ENCODE measurements at places on chromosomes 3 and 15.

GRCh38 chr15:39125226-39125625 is 455.7 kb upstream of the THBS1 start:
- DNase-seq: peak; percentile 35

DNA sequence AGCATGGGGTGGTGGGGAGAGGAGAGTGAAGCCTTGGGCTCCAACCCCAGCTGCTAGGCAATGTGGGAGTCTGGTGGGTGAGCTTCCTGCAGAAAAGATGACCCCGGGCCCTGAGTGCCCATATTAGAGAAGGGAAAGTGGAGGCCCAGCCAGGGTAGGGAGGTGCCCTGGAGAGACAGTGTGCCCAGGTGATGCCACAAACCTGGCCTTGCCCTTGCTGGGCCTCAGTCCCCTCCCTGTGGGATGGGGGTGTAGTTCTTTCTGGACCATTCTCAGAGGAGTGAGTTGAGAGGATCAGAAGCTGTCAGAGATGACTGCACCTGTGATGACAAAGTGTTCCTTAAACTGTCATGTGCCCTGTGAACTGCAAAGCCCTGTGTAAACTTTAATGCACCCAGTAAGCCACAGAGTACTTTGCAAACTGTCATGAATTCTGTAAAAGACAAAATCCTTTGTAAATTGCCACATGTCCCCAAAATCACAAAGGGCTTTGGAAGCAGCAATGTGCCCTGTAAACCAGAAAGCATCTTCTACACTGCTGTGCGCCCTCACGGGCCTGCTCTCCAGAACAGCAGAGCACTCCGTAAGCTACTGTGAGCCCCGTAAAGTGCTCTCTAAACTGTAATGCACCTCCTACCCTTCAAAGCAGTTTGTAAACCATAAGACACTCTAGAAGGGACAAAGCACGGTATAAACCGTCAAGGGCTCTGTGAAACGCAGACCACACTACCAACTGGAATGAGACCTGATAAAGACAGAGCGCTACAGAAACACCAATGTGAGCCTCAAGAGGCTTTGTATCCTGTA is 51.3 kb upstream of the FGD5 start:
- DNase-seq: no peak

- DNase-seq: no peak
These were observed 55.8 kb downstream of the GUCA1C start for GRCh38 chr3:108897883-108898282.

DNA sequence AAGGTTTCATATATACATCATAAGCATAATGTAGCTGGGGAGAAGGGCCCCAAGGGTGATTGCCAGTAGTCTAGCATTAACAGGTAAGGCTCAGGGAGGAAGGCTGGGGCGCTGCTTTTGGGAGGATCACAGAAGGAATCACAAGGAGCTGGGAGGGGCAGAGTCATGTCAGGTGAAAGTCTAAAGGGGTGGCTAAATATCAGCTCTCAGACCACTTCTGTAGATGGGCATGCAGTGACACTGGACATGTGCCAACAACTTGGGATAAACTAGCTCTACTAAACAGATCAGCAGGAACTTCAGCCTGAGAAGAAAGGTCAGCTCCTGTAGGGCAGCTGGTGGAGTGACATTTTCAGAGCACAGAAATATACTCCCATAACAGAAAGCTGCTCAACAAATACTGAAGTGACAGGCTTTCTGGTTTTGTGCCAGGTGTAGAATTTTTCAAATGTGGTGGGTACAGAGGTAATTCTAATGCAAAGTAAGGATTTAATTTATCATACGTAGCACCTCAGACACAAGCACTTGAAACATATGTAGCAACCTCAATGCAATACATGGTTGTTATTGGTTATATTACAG is 79.4 kb downstream of the PEX5L start:
- DNase-seq: no peak

GRCh38 chr15:34046471-34047145 is 7.6 kb upstream of the AVEN start:
- DNase-seq: no peak

GRCh38 chr3:86547692-86548091 is 443.3 kb downstream of the VGLL3 start:
- no peak for DNase-seq

DNA sequence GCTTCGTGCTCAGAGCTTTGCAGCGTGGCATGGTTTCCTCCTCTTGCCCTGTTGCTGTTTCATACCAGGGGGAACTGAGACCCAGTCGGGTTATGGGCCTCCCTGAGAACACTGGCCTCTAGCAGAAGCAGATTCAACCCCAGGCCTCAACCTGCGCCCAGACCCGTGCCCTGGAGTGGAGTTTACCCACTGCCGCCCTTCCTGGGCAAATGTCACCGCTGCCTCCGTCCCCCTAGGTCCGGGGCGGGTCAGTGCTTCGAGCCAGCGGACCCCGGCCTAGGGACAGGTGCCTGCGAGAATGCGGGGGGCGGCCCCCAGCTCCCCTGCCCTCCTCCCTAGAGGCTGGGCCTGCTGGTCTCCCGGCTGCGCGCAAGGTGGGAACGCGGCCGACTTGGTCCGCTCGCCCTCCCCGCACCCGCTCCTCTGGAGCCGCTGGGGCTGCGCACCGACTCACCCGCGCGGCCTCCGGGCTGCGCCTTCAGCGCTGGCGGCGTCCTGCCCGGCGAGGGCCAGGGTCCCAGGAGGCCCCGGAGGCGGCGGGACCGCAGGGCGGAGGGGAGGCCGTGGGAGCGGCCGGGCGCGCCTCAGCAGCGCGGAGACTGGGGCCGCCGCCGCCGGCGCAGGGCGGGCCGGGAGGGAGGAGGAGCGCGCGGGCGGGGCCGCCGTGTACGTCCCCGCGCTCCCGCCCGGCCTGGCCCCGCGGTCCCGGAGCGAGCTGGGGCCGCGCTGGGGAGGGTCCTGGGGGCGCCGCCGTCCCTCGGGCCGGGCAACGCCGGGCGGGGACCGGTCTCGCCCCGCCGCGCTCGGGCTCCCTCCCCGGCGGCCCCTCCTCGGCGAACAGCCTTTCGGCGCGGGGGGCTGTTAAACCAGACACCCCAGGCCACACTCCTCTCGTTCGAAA is at the start of gene PIGZ:
Gene PIGZ (minus strand): TSS at position 601 of the 901 bp plus-strand sequence. CDS start 16,802 bp downstream, outside the sequence.
- peak; percentile 48 for DNase-seq

DNA sequence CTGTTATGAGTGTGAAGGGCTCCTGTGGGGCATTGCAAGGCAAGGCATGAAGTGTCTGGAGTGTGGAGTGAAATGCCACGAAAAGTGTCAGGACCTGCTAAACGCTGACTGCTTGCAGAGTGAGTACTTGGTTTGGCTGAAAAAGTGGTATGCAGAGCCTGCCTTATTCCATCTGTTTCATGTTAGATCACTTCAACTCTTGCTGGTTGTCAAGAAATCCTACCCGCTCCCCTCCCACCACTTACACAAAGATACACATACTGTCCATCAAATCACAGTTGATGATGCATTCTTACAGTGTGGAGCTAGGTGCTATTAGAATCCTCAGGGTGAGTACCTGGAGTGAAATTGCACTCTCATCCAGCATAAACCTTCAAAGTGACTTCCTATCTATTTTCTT is 272.1 kb downstream of the UNC13C start:
- DNase-seq: no peak

DNA sequence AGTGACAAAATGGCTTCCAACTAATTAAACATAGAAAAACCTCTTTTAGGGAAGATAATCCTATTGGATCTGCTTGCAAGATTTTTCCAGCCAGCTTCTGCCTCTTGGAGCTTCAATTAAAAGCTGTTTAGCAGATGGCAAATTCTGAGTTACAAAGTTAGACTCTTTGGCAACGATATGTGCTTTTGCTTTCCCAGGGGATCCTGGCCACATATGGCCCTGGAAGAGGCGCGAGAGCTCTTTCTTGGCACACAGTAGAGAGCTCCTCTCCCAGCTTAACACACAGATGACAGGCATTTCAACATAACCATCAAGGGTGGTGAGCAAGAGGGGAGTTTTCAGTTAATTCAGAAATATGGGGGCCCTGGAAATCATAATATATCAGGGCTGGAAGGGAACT is 41.6 kb upstream of the GALNT15 start:
- no peak for DNase-seq

GRCh38 chr15:86001200-86001599 is 78.5 kb upstream of the AGBL1 start:
- no peak for DNase-seq

DNA sequence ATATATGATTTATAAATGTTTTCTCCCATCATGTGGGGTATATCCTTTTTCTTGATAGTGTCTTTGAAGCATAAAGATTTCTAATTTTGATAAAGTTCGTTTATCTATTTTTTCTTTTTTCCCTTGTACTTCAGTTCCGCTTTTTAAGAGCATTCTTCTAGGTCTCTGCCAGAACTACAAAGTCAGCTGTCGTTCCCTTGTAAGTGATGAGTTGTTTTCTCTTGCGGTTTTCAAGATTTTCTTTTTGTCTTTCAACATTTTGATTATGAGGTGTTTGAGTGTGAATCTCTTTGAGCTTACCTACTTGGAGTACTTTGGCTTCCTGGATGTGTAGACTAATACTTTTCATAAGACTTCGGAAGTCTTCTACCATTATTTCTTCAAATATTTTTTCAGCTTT is 9.3 kb upstream of the PRICKLE2 start:
- DNase-seq: no peak

DNA sequence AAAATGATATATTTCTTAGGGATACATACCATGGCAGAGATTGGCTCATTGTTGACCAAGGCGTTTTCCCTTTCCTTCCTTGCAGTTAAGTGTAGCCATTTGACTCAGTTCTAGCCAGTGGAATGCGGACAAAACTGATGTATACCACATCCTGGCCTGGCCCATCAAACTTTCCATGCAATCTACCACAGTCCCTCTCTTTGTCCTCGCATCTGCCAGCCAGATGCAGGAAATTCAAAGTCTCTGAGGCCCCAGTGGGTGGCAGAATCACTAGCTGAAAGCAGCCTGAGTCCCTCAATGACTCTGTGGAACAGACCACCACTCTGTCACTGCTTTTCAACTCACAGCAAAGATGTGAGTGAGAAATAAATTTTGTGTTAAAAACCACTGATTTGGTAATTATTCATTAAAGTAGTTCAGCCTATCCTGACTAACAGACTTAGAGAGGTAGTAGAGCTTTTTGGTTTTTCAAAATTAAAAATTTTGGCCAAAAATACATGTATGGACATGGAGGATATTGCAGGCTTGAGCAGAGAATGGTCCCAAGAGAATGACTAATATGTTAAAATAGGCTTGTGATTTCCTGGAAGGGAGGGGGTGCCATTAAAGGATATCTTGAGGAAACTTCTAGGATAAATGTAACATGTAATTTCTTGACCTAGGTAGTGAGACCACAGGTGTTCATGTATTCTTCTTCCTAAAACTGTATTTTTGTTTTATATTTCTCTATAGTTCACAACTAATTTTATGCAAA is 10.9 kb downstream of the LRRFIP2 start:
- peak; percentile 66 for DNase-seq

- no peak for DNase-seq
These were observed 41.9 kb upstream of the SEMA4B start for GRCh38 chr15:90159213-90159612.

DNA sequence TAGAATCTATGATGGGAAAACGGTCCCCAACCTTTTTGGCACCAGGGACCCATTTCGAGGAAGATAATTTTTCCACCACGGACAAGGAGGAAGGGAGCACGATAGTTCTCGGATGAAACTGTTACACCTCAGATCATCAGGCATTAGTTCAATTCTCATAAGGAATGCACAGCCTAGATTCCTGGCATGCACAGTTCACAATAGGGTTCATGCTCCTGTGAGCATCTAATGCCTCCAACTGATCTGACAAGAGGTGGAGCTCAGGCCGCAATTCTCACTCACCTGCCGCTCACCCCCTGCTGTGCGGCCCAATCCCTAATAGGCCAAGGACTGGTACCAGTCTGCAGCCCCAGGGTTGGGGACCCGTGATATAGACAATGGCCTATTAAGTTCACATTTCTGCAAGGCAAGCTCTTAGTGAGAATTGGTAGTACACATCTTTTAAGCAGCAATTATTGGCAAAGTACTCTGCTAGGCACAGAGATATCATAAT is 26.5 kb downstream of the CD200R1 start:
- no peak for DNase-seq

DNA sequence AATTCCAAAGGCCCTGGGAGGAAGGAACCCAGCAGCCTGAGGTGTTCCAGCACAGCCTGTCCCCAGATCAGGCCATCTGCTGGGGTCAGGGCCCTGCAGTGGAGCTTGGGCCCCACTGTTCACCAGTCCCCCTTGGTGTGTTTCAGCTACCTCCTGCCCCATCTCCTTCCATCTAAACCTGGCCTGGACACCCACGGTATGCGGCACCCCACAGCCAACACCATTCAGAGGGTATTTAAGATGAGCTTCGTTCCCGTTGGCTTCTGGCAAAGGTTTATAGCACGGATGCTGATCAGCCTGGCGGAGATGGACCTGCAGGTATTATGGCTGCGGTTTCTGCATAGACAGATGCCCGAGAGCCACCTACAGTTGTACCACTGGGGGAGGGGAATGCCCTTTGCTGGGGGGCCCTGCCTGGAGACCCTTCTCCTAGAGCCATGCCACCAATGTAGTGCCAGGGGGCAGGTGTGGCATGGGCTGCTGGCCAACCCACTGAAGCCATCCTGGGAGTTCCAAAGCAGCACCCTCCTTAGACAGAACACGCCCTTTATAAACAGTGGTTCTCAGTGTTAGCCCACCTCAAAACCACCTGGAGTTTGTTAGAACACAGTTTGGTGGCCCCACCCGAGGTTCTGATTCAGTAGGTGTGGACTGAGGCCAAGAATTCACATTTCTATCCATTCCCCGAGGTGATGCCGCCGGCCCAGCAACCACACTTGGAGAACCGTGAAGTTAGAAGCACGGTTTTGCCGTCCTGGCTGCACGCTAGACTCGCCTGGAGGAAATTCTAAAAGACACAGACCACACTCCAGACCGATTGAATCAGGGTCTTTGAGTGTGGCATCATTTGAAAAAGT is 126.9 kb downstream of the LRRK1 start:
- DNase-seq: no peak

DNA sequence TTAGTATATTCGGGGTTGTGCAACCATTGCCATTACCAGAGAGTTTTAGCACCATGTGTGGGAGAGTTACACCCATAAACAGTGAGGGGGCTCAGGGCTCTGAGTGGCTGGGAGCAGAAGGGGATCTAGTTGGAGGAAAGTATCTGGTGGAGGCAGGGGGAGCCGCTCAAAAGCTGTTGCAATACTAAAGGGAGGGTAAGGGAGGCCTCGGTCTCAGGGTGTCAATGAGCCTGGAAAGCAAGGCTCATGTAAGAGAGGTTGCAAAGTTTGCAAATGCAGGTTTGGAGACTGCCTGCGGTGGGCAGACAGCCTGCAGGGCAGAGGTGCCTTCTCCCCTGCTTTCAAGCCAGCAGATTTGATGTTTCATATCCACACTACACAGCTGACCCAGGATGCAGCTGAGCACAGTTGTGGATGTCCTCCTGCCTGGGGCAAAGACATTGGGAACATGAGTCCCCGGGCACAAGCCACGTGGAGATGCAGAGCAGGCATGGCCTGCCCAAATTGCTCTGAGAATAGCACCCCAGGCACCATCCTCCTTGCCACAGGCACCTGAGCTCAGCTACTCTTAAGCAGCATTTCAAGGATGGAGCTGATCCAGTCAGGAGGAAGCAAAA is 181.4 kb downstream of the TLE3 start:
- DNase-seq: no peak
